ENCODE measurements at places on chromosomes 6 and 20.

DNA sequence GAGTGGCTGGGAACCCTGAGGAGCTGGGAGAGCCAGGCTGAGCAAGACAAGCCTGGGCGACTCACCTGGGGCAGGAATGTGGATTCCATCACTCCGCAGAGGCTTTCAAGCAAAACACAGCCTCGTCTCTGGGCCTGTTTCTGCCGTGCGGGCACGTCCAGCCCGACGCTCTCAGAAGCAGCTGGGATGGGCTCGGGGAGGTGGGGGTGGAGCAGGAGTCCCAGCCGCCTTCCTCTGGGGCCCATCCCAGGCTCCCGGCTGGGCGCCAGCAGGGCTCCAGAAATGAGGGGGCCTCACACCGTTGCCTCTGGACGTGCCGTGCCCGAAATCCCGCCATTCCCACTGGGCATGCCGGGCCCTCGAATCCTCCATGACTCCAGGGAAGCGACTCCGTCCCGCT is 8.7 kb upstream of the RPS21 start:
- DNase-seq, result no peak

DNA sequence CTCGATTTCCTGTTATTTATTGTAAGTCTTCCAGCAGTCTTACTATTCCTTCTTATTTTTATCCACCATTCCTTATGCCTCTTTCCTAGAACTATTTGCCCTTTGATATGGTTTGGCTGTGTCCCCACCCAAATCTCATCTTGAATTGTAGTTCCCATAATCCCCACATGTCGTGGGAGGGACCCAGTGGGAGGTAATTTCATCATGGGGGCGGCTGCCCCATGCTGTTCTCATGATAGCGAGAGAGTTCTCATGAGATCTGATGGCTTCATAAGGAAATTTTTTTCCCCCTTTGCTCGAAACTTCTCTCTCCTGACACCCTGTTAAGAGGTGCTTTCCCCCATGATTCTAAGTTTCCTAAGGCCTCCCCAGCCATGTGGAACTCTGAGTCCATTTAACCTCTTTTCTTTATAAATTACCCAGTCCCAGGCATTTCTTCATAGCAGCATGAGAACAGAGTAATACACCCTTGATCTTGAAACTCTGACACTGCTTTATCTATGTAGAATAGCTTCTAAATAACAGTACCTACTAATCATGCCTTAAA is 48.8 kb downstream of the PLN start:
- no peak for DNase-seq

DNA sequence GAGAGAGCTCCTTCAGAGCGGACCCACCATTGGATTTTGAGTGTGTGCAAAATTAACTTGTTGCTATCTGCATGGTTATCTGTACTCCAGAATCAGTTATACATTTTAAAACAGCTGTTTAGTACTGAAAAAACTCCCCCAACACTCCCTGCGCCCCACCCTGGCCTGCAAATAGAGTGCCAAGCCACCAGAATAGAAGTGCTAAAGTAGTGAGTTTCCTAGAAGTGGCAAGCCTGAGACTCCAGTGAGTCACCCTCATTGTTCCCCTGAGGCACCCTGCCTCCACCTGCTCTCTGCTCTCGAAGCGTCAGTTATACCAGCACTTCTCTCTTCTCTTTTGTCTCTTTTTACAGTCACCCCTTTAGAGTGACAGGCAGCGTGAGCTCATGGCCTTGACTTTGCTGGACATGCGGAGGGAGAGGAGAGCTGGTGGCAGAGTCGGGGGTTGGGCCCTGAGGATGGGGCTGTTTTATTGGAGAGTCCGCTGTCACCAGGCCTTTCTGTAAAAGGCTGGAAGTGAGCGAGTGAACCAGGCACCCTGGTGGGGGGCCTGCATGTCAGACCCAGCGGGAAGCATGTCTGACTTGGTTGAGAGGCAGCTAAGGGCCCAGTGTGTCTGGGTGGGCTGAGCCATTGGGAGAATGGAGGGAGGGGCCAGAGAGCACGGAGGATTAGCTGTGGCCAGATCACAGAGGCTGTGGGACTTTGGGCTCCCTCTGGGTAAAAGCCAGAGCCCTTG is 10.4 kb downstream of the IGF2R start:
- DNase-seq, result peak; percentile 61

DNA sequence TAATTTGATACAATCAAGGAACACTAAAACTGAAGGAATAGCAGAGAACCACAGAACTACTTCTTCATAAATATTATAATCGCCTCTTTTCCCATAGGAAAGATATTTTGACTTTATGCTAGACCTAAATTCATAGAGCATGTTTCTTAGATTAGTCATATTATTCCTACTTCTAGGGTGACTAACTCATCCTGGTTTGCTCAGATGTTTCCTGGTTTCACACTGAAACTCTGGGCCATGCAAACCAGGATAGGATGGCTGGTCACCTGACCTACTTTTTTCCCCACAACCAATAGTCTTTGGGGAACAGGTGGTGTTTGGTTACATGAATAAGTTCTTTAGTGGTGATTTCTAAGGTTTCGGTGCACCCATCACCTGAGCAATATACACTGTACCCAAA is 42.8 kb downstream of the MMS22L start:
- DNase-seq, result no peak

DNA sequence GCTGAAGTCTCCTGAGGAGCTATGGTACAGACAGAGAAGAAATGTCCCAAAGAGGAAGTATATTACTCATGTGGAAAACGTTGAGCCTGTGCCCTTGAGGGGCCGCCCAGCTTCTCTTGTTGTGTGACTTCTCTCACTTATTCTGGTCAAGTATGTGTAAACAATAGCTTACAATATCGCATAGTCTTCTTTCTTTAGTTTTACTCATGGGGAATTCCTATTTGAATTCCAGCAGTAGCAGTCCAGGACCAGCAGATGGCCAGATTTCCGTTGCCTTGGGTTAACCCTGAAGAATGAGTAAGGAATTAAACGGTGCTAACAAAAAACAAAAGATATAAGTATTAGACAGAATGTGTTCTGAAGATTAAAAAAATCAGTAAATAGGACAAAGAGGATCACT is 522.0 kb upstream of the GJE1 start:
- no peak for DNase-seq

DNA sequence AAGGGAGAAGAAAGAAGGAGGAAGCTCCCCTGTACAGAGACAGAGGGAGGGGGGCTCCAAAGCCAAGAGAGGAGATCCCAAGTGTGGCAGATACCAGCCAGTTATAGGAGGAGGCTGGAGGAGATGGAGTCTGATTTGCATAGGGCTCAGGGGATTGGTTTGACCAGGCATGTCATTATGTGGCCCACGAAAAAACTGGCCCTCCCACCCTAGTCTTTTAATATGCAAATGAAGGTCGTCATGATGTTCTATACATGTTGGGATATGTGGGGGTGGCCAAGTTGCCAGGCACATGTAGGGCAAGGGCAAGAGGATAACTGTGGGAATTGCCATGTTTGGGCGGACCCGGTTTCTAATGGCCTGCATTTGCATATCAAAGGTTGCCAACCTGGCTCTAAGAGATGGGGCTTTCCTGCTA is 17.6 kb upstream of the ZFP64 start:
- no peak for DNase-seq

DNA sequence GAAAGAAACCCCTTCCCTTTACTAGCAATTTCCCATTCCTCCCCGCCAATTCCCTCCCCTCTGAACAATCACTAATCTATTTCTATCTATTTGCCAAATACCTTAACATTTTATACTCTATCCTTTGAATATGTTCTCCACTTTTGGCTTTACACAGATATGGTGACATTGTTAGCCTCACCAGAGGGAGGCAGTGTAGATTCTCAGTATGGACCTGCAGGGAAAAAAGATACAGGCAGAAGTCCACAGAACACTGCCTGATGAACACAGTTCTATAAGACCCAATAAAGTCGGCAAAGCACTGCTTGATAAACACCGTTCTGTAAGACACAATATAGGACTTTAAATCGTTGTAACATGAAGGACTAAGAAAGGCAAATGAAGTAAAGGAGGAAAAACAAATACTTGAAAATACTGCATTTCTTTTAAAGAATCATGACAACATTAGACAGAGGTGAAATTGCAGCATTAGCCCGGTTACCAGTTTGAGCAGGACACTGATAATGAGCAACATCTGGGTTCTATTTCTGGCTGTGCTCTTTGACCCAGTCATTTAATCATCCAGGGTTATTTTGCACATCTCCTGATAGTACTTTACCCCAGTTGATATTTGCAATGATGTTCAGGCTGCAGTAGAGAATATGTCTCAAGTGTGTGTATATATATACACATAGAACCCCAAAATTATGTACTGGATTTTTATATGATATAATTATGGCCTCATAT is 296.8 kb downstream of the UTRN start:
- DNase-seq, result peak; percentile 33

DNA sequence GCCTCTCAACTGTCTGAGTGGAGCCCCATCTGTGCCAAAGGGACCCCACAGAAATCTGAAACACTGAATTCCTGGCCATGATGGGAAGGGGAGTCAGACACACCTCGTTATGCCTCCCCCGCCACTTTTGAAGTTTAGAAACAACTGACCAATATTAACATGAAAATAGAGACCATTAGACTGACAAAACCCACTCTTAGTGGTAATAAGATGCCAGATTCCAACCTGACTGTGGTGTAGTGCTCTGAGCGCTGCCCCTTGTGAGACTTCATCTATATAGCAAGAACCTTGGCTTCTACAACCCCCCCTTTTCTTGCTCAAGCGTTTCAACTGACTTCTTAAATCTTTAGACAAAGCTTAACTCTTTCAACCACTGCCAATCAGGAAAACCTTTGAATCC is 46.1 kb upstream of the UNC93A start:
- DNase-seq, result no peak

DNA sequence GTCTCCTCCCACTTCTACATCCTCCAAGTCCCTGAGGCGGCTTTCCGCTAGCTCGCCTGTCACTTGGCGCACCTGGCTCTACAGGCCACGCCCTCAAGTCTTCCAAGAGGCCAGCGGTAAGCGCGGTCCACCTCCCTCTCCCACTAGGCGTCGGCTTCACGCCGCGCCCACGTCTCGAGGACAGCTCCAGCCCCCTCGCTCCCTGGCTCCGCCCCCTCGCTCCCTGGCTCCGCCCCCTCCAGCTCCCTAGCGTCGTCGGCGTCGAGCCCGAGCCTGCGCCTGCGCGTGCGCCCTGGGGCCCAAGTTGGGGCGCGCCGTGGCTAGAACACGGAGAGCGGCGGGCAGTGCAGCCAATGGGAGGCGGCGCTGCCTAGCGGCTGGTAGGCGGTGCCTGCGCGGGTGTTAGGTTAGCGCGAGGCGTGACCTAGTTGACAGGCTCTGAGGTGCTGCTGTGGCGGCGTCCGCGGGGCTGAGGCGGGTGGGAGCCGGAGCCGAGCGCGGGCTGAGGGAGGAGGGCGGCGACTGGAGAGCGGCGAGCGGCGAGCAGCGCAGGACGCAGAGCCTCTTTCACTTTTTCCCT is at the start of gene MACROD2:
MACROD2 (plus strand) TSS at position 431 of the 580 bp plus-strand sequence.
- peak; percentile 95 for DNase-seq

GRCh38 chr6:163732479-163732878 is 318.0 kb downstream of the QKI start:
- DNase-seq, result no peak

- no peak for DNase-seq
These were observed 1.6 kb upstream of the LY86 start for GRCh38 chr6:6586671-6587526.

DNA sequence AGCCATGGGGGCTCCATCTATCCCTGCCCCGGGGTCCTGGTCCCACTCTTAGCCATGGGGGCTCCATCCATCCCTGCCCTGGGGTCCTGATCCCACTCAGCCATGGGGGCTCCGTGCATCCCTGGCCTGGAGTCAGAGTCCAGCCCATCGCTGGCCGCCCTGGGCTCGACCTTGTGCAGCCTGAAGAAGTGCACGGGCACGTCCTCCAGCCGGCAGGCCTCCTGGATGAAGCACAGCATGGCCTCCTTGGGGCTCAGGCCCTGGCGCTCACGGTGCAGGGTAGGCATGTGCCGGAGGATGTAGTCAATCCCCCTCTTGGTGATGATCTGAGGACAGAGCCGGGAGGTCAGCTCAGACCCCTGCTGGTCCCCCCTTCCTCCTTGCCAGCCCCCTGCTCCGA is 15.6 kb downstream of the FRMD1 start:
- DNase-seq, result no peak

DNA sequence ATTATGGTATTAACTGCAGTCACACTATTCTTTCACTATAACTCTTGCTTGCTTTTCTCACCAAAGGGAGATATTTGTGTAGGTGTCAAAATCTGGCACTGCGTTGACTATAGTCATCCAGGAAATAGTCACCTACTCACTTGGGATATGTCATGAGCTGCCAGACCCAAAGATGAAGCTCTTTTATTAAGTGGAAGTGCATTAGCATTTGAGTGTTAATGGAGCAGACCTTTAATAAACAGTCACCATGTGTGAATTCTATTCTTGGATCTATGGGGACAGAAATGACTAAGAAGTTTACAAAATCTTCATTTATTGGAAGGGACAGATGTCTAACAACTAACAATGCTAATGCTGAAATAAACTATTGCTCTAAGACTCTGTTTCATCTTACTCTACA is 130.1 kb upstream of the NEDD9 start:
- DNase-seq, result no peak

DNA sequence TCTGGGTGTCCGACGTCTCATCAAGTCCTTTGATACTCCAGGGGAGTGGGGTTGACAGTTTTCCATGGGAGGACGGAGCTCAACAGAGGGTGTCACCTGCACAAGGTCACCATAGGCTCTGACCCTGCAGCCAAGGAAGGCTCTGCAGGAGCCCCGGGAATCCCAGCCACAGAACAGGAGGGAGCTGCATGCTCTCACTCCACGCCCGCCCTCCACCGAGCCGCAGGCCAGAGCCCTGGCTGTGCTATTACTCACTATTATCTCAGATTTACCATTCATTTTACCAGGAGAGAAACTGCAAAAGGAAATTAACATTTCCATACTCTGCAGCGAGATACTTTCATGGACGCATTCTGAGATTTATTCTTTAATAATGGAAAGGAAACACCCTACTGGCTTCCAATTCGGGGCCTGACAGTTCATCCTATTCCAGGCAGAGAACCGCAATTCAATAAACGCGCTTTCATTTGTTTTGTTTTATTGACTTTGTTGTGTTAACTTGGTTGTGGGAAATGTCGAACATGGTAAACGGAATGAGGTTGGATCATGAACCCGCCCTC is 18.3 kb upstream of the NTSR1 start:
- DNase-seq, result no peak

DNA sequence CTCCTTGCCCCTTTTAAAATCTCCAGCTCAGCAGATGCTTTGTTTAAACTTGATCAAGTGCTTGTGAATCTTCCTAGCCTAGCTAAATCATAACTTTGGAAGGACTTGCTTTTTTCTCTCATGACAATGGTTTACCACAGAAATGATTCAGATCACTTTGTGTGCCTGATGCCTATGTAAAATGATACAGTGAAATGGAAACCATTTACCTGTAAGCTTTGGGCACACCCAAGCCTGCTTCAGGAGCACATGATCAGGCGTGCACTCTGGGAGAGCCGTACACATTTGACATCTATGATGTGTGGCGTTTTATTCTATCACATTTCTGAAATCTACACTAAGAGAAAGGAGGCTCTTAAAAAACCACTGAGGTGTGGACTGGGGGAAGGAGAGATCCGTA is 41.1 kb downstream of the PTPN1 start:
- no peak for DNase-seq

- DNase-seq, result no peak
These were observed 4.6 kb upstream of the C2 start for GRCh38 chr6:31922942-31923341.

Measured in SHP77 treated with DMSO at 0.1 percent for 48 hours (cell line).